ENCODE measurements at places on chromosomes 11 and 22.
A peak's percentile ranks its signal among the peaks of the same experiment; 100 is the strongest.

DNA sequence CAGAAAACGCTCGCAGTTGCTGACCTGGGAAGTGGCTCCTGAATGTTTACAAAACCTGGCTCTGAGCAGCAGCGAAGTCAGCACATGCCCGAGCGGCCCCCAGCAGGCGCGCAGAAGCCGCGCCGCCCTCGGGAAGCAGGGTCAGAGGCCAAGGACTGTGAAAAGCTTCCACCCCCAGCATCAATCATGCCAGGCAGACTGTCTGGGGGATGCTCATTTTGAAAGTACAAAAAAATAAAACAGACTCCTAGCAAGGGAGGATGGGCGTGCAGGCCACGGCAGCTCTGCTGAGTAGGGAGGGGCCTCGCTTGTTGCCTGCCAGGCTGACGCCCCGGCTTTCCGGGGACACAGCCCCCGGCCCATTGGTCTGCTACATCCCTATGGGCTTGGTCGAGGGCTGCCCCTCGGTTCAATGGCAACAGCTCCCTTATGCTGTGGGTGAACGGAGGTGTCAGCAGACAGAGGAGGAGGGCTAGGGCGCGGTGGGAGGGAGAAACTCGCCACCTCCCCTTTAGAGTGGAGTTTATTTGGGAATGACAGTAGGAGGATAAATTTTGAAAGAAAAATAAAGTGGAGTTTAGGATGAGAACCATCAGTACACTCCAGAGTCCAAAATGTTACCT, 37.7 kb upstream of the GNB1L start:
- DNase-seq = no peak

GRCh38 chr11:18633256-18634139, 644 bp downstream of the SPTY2D1 start:
- no peak for DNase-seq

GRCh38 chr22:49735411-49735900, 92.2 kb downstream of the BRD1 start:
- no peak for DNase-seq

- DNase-seq = no peak
Observed at GRCh38 chr22:38171927-38172831, 9.5 kb downstream of the PLA2G6 start.

- no peak for DNase-seq
Observed at GRCh38 chr11:79040348-79040747, 400.5 kb downstream of the TENM4 start.

- DNase-seq = no peak
Observed at GRCh38 chr22:40477683-40478337, 107.4 kb downstream of the SGSM3 start.

GRCh38 chr11:120057028-120057330, 80.9 kb downstream of the TRIM29 start:
- no peak for DNase-seq

- no peak for DNase-seq
Observed at GRCh38 chr11:86072211-86072610, 3.3 kb upstream of the PICALM start.

GRCh38 chr22:45263463-45264269, 21.1 kb upstream of the UPK3A start:
- peak; percentile 77 for DNase-seq

DNA sequence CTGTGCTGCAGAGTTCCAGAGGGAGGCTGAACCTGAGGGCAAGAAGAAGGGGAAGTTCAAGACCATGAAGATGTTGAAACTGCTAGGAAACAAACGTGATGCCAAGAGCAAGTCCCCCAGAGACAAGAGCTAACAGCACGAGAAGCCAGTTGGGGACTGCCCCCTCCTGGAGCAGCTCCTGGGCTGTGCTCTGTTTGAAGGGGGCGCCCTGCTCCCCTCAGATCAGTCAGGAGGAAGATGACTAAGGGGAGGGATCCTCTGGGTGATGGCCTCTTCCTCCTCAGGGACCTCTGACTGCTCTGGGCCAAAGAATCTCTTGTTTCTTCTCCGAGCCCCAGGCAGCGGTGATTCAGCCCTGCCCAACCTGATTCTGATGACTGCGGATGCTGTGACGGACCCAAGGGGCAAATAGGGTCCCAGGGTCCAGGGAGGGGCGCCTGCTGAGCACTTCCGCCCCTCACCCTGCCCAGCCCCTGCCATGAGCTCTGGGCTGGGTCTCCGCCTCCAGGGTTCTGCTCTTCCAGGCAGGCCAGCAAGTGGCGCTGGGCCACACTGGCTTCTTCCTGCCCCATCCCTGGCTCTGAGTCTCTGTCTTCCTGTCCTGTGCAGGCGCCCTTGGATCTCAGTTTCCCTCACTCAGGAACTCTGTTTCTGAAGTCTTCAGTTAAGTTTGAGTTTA, 12.6 kb downstream of the C22orf23 start:
- DNase-seq = no peak

- peak; percentile 57 for DNase-seq
Observed at GRCh38 chr11:65424205-65425104, 1.9 kb downstream of the NEAT1 start.

DNA sequence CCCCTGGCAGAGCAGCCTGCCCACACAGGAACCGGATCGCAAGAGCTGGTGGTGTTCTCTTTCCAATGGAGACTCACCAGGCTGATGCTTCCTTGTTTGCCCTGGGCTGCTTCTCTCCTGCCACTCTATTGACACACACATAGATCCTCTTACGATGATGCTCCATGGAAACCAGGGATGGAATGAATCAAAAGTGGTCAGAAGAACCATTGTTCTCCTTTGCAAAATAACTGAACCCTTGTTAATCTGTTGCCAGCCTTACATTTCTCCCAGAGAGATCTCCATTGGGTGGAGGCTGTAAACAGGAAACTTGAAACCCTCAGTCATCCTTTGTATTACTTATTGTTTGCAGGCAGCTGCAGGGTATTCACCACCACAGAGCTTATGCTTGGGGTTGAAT, 24.6 kb upstream of the LDLRAD3 start:
- no peak for DNase-seq

DNA sequence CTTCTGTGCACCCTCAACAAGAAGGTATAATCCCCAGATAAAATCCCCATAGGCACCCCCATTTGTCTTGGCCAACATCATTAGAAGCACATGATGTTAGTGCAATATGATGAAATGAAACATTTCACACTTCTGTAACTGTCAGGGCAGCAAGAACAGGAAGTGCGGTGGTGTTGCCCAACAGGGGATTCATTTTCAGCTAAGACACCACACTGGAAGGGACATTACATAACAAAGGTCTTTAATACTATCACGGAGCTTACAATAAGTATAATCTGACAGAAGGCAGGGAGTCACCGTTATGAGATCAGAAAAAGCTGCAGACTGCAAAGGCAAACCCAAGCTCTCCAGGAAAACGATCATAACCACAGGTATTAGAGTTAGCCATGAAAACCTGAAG, 2.0 kb downstream of the OR52W1 start:
- DNase-seq = peak; percentile 86

DNA sequence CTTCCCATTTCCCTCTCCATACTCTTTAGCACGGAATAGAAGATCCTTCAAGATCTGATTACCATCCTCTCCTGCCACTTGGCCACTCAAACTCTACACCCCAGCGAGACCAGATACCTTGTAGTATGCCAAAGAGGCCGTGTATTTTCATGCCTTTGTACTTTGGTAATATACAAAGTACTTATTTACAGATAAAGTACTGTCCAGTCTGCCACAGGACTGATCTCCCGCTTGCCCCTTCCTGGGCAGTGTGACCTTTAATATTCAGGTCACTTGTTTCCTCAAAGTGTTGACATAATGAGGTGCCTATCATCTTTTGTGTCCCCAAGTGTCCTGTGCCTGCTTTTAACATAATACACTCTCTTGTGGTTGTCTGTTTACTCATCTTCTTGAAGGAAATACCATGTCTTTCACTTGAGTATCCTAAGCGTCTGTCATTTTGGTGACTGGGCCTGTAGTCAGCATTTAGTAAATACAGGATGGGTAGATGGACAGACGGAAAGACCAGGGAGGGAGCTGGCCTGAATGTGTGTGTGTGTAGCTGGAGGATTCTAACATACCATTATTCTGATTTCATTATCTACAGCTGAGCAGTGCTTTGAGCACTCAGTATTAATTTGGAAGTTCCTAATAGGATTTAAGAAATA, 137.4 kb downstream of the NAV2 start:
- DNase-seq = no peak

DNA sequence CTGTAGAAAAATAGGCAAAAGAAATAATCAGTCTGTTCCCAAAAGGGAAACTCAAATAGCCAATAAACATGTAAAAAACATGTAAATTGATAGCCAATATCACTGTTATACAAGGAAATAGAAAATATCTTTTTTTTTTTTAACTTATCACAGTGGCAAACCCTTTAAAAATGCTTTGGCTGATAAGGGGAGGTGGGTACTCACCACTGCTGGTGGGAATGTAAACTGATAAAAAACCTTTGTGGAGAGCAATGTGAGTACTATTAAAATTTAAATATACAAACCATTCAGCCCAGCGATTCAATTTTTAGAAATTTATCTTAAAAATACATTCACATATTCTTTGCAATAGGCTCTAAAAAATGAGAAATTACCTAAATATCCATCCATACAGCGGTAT, 3.6 kb downstream of the RPUSD4 start:
- DNase-seq = no peak

- no peak for DNase-seq
Observed at GRCh38 chr11:113632981-113633380, 73.1 kb downstream of the TMPRSS5 start.

- no peak for DNase-seq
Observed at GRCh38 chr22:39417641-39418040, 18.1 kb downstream of the TAB1 start.

DNA sequence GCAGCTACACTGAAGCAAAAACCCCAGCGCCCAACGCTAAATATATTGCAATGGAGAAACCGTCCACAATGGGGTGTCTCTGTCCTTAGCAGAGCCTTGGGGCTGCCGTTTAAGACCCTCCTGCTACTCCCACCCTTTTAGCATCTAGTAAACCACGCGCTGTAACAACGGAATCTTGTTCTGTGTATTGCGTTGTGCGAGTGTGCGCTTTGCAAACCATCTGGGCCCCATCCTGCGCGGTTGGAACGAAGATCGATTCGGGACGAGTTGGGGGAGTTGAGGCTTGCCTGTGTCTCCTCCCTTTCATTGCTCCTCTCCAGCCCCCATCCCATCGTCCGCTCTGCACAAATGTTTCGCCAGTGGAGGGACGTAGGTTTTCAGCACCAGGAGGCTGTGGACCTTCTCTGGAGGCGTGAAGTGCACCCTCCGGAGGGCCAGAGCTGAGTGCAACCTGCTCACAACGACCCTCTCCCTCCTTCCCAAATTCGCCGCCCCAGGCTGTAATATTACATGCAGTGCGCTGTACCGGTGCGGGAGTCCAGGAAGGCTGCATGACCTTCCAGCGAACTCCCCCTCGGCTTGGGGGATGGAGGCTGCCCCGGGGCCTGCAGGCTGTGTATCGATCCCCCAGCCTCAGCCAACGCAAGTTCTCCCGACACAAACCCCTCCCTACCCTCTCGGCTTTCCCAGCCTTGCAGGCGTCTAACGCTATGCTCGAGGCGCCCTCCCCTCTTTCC, 1.6 kb upstream of the KMT2A start:
- peak; percentile 52 for DNase-seq

GRCh38 chr11:83836883-83837654, 550.9 kb upstream of the CCDC90B start:
- no peak for DNase-seq

GRCh38 chr11:78977009-78977408, 402.3 kb upstream of the NARS2 start:
- DNase-seq = no peak

DNA sequence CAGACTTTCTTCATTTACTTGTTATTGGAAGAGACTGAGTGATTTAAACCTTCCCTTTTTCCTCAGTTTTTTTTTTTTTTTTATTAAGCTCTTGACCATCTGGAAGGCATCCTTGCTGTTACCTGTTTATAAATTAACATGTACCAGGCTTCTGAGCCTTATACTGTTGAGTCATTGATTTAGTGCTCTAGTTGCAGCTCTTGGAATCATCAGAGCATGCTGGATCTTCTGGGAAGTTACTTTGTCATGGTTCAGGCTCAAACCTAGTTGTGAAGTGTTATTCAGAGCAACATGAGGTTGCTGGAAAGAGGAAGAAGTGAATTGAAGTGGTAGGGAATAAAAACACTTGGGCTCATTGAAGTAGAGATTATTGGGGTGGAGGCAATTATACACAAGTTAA, 6.3 kb downstream of the ZDHHC5 start:
- DNase-seq = no peak

- no peak for DNase-seq
Observed at GRCh38 chr11:43832536-43832935, 48.1 kb upstream of the ALKBH3 start.

DNA sequence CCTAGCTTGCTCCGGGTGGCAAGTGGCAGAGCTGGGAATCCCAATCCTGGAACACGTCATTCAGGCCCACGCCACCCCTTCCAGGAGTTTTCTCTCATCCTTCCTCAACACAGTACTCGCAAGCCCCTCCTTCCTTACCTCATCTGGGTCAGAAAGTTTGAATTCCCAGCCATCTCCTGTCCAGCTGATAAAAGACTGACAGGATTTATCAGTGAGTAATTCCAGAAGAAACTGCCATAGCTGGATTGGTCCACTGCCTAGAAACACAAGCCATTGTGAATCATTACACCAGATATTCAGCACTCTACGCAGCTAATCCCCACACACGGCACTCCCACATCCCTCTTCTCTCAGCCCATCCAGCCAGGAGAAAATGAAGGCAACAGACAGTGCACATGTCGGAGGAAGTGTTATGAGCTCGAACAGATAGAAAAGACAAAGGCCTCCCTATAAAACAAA, 124.0 kb downstream of the ETS1 start:
- DNase-seq = no peak

DNA sequence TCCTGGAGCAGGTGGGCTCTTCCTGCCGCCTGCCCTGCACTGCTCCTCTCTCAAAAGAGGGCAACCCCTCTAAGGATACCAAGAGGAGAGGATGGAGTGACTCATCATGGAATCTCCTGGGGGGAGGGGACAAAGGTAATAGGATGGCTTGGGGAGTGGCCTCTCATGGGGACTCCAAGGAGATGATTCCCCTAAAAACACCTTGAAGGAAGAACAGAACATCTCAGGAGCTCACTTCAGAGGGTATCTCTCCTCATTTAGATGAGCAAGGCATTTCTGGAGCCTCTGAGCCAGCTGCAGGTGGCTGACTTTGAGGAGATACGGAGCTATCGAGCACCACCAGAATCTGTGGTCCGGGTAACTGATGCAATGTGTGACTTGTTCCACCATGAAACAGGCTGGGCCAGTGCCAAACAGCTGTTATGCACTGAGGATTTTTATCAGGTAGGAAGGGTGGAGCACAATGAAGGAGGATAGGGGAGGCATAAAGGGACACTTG, 40.2 kb downstream of the RRP8 start:
- DNase-seq = no peak

- DNase-seq = no peak
Observed at GRCh38 chr11:117300283-117300663, 9.1 kb downstream of the BACE1-AS start.

- DNase-seq = no peak
Observed at GRCh38 chr22:30206944-30207343, 39.6 kb downstream of the LIF start.

GRCh38 chr11:1727096-1727690, 23.2 kb downstream of the IFITM10 start:
- DNase-seq = no peak
